ENCODE measurements at places on chromosomes 5 and 9. TPM values are rescaled to one million over a fixed set of nuclear protein-coding genes. Genes with fewer than 3 reads are reported as not detected.

DNA sequence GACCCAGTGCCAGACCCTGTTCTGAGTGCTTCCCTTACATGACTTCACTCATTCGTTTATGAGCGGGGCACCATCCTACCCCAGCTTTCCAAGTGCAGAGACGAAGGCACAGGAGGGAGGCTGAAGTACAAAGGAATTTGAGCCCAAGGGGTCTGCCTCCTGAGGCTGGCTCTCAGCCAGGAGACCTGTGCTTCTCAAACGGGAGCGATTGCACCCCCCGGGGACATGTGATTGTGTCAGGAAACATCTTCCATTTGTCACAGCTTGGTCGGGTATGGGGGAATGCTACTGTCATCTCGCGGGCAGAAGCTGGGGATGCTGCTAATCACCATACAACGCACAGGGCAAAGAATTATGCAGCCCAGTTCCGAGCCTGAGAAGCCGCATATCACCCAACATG lies 23.9 kb downstream of the ADCY2 start:
- no peak for DNase-seq

- no peak for DNase-seq
These were observed 390.5 kb downstream of the KDM4C start for GRCh38 chr9:7148243-7148765.

- DNase-seq, result no peak
These were observed 72.6 kb upstream of the LRRTM2 start for GRCh38 chr5:138947780-138948179.

- no peak for DNase-seq
These were observed 222.2 kb upstream of the TMEM161B start for GRCh38 chr5:88490874-88491273.

DNA sequence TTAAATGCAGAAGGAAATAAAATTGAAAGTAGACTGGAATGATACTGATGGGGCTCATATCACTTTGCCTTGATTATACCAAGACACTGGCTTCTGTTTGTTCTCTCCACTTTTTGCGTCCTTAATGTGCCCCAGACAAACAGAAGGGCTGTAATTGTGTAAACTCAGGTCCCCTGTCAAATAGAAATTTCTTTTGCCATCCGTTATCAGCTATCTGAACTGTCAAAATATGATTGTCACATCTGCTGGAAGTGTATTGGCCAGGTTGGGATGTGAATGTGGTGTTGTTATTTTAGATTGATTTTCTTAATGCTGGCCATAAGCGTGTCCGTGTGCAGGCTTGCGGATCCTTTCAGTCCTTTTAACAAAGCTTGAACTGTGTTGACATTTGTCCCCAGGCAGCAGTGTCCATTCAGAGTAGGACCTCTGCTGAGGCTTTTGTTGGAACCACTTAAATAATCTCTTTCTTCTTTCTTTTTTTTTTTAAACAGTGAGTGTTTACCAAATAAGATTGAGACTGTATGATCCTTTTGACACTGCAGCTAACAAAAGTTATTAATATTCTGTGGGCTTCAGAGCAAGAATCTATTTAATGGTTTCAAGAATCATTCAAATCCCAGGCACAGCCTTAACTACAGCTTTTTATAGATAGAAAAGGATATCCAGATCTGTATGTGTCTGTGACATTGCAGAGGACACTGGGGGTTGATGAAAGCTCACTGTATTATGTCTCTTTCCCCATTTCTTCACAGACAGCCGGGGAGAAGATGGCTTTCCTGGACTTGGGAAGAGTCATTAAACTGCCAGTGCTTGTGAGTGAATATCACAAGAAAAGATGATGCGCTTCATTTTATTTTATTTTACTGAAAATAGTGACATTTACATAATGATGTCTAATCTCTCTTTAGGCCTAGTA lies 171.7 kb downstream of the ZNF608 start:
- no peak for DNase-seq

DNA sequence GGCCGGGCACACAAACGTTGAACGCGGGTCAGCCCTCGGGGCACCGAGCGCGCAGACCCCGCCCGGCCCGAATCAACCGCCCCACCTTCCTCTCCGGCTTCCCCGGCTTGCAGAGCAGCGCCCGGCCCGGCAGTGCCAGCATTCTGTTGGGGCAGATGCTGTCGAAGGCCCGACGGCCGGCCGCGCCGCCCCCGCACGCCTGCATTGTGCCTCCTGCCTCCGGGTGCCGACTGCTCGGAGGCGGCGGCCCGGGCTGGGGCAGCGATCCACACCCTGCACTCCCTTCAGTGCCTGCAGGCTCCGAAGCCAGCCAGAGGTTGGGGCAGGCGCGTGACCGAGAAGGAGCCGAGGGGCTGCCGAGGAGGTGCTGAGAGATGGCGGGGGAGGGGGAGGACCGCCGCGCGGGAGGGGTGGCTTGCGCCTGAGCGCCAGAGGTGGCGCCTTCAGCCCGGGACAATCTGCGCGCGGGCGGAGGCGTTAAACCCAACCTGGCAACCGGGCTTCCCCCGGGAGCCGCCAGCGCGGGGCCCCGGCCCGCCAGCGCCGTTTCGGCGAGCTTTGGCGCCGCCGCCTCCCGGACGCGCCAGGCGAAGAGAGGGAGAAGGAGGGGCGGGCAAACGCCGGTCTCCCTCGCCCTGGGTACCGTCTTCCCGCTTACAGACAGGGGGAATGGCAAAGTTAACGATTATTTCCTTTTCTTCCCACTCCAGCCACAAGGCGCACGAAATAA lies at the start of gene MCIDAS:
MCIDAS (minus strand) TSS at position 382 of the 730 bp plus-strand sequence; CDS start at position 205, 177 bp downstream.
- DNase-seq, result no peak

- no peak for DNase-seq
These were observed 21.9 kb upstream of the ANXA6 start for GRCh38 chr5:151179489-151179840.

DNA sequence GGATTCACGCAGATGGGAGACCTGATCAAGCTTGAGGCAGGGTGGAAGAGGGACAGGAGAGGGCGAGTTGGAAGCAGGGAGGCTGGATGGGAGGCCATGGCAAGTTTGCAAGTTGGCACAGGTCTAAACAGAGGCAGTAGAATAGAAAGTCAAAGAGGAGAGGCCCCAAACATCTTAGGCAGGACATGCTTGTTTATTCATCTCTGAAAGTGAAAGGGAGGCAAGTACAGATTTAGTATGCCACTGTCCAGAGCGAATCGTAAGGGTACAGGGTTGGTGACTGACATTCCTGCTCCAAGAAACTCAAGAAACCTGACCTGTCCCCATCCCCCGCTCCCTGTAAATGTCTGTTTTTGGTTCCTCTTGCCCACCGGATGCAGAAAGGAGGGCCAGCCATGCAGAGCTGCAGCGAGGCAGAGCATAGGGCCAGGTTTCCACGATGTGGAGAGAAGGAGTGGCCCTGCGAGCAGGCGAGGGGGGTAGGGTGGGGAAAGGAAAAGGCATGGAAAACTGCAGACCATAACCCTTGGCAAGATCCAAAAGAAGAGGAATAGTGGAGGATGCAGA lies 96.2 kb upstream of the BOD1 start:
- no peak for DNase-seq

GRCh38 chr5:141623186-141623585 lies 4.4 kb upstream of the DIAPH1 start:
- no peak for DNase-seq

DNA sequence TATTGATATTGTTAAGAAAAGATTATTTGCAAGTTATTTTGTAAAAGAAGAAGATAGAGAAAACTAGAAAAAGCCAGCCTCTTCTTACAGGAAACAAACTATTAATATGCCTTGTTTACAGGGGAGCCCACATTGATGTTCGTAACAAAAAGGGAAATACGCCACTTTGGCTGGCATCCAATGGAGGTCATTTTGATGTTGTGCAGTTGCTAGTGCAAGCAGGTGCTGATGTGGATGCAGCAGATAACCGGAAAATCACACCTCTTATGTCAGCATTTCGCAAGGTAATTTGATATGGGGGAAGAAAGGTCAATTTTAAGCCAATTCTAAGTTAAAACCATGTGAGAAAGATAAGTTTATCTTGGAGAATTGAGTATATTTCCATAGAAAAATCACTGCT lies 37.6 kb upstream of the EIF4EBP3 start:
- DNase-seq, result no peak

DNA sequence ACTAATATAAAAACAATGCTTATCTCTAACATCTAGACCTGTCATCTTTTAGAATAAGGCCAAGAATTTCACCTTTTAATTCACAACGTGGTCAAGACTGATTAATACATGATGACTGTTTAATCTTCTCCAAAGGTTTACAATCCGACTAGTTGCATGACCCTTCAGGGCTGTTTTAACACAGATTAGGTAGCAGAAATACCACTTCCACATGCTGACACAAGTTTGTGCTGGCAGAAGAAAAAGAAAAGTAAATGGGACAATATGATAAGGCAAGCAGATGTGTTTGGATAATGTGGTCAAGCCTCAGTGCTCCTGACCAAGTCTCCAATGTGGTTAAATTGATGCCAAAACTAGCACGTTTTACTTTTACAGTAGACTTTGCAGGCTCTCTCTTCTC lies 31.1 kb downstream of the SEMA6A start:
- no peak for DNase-seq

DNA sequence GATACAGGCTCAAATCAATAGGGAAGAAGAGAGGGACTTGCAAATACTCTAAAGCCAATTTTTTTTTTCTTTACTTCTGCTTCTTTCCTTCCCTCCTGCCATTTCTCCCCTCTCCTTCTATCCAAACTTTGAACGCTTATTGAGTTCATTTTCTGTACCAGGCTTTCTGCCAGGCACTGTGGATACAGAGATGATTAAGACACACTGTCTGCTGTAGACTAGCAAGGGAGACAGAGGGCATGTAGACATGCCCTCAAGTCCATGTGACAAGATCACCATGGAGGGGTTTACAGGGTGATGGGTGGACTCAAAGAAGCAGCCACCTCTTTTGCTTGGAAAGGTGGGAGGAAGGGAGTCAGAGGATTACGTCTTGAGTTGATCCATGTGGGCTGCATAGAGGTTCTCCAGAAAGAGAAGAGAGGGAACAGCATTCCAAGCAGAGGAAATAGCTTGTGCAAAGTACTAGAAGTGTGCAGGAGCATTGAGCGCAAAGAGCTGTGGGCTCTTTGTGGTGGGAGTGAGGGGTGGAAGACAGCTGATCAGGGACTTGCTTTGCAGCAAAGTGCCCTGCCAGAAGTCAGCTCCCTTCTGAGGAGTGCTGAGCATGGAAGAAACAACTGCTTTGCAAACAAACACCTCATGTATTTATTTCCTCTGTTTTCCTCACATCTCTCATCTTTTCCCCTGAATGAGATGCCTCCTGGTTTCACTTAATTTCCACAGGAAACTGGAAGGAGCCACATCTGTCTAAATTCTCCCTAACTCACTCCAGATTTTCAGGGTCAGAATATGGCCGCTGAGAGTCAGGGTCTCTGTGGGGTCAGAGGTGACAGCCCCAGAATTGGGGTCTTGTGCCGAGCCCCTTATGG lies 64.4 kb upstream of the COL15A1 start:
- no peak for DNase-seq

GRCh38 chr5:134129411-134130238 lies 15.1 kb downstream of the TCF7 start:
- DNase-seq, result no peak

DNA sequence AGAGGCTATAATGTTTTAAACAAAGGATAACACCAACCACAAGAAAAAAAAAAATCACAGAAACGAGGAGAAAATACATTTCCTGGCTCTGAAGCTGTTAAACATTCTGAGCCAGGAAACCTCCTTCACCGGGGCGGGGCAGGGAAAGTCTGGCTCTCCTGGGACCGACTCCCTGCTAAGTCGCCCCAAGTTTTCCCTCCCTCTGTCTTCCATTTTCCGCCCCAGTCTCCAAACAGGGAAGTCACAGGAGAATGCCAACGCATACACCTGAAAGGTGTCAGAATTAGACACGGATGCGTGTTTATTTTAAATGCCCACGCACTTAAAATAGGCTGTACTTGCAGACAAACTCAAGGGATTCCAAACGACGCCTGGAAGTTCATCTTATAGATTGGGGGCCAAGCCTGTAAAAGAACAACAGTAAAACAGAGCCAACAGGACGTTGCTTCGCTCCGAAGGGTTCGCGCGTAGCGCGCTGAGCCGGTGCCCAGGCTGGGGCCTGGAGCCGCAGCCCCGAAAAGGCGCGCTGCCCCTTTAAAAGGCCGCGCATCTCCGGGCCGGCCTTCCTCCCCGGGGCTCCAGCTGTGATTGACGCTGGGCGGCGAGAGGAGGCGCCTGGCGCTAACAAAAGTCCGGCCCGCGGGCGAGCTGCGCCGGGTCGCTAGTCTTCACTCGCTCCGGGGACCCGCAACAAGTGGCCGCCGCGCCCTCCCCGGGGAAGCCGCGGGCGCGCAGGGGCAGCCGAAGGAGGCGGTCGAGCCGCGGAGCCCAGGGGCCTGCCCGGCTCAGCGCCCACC lies at the start of gene FBXL7:
FBXL7 (plus strand) TSS at position 653 of the 797 bp plus-strand sequence.
- no peak for DNase-seq

DNA sequence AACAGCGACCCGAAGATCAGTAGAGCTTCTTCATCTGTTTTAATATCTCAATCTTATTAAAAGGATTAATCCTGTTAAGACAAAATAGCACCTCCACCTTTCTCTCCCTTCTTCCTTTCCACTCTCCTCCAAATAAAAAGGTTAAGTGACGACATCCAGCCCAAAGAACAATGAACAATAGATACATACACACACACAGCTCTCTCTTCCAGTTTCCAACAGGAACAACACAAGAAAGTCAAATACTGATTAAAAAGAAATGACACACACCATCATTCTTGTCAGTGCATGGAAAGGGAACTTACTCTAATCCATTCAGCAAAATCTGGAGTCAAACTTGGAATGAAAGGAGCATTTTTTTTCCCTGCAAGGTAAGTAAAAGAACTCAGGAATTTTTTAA lies 2.8 kb downstream of the ARL15 start:
- DNase-seq, result no peak

GRCh38 chr9:105053209-105053652 lies 125.3 kb upstream of the ABCA1 start:
- DNase-seq, result no peak

GPR150 gene
- 0.54 TPM for total RNA-seq

NREP gene
- 4.9 TPM for total RNA-seq

SLC36A1 gene
- total RNA-seq, result 13.6 TPM

HMCN2 gene
- total RNA-seq, result 0.05 TPM

COL23A1 gene
- total RNA-seq, result 0.05 TPM

GARIN3 gene
- total RNA-seq, result not detected

DNM1 gene
- 18.7 TPM for total RNA-seq

SPARC gene
- 228 TPM for total RNA-seq

PCDHGB3 gene
- 0.49 TPM for total RNA-seq

LRRC26 gene
- 0.69 TPM for total RNA-seq

ASPN gene
- total RNA-seq, result not detected

FLT4 gene
- 0.44 TPM for total RNA-seq

PHYHD1 gene
- not detected for total RNA-seq

NADK2 gene
- 22.5 TPM for total RNA-seq
